ENCODE measurements at places on chromosomes 11 and 22. TPM values are rescaled to one million over a fixed set of nuclear protein-coding genes. Genes with fewer than 3 reads are reported as not detected.

DNA sequence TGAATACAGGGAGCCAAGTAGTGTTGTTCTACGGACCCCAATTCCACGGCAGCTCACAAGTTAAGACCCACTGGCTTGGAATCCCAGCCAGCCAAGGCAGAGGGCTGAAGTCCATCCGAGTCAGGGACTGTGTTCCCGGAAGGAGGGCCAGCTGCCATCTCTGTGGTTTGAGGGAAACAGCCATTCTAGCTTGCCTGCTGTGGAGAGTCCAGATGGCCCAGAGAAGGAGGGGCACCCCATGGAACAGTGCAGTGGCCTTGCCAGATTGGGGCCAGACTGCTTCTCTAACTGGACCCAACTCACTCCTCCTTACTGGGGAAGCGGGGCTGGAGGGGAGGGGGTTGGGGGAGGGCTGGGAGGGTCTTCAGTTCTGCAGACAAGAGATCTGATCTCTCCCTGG, 156.4 kb downstream of the FAM181B start:
- no peak for DNase-seq

DNA sequence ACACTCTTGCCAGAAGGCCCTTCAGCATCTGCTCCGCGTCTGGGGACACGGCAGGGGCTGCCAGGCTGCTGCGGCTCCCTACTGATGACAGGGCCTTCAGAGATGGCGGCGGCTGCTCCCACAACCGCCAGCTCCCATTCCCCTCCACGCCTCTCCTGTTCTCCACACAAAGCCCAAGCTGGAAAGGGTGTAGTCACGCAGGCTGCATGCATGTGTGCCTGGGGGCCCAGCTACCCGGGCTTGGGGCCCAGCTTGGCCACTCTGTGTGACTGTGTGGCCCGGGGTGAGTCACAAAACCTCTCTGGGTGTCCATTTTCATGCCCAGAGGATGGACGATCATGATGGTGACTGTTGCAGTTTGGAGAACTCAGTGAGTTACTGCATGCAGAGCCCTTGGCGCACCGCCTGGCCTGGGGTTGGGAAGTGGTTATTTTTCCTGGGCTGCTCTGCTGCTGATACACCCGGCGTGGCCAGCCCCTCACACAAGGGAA, 31.7 kb upstream of the PARVB start:
- no peak for DNase-seq

GRCh38 chr11:7673724-7674434, 579 bp upstream of the CYB5R2 start:
- DNase-seq, result no peak

DNA sequence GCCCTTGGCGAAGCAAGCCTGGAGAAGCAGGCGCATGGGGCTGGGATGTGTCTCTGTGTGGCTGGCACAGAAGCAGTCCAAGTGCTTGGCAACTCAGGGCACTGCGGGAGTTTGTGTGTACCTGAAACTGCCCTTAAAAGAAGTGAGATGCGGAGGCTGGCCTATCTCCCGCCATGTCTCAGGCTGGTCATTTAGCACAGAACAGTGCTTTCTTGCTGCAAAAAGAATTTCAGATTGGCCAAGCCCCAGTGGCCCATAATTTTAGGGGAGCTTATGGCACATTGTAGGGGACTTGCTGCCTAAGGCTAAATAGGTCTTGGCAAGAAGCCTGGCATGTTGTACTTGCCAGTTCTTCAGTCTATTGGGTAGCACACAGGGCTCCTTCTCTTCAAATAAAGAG, 16.4 kb downstream of the EHF start:
- DNase-seq, result no peak

SPI1 gene
- 21.1 TPM for total RNA-seq

RGL4 gene
- 29.8 TPM for total RNA-seq

DNA sequence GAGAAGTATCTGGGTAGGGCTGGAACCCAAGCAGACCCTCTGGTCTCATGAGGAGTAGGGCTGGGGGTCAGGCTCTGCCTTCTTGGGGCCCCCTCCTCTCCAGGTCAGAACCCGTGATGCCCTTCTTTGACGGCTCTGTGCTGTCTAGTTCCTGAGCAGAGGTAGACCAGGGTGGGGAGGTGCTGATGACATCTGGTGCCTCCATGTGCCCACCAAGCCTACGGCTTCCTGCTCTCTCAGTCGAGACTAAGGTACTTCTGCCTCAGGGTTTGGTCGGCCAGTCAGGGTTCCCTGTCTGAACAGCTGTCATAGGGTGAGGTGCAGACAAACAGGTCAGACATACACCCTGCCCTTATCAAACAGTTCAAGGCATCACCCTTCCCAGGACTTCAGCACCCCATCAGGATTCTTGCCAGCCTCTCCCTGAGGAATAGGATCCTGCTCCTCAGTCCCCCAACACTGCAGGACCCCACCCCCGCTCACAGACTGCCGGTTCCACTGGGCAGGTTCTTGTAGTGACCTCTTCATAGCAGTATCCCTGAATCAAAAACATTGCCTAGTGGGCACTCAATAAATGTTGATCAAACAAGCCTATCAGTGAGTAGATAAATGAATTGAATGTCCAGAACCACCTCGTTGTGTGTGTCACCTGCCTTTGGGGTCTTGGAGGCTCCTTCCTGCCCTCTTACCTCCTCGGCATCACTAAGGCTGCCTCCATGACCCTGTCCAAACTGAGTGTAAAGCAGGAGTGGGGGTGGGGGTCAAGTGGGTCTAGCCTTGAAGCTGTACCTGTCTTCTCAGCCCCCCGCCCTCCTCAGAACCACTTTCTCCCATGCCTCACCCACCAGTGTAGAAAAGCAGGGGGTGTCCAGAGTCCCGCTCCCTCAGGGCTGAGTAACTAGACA, 158.2 kb downstream of the BUD13 start:
- DNase-seq, result no peak

DNA sequence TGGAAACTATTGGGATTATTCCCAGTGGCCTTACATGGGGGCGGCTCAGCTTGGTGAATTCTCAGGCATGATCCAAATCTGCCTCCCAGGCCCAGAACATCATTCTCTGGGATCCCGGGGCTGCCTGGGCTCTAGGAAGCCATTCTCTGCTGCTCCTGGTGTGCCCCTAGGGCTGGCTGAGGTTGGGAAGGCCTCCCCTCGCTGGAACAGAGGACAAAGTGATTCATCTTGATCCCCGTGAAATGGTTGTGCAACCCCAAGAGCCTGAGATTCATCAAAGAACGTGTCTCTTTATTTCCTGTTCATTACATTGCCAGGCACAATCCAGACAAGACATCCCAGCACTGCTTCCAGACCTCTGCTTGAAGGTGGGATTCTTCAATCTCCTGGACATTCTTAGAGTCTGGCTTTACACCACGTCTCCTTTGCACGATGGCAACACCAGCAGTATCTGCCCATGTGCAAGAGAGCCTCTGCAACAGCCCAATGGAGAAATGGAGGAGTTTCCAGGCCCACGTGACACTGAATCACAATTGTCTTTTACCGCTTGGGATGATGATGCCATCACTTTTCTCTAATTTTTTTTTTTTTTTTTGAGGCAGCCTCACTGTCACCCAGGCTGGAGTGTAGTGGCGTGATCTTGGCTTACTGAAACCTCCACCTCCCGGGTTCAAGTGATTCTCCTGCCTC, 52.3 kb downstream of the TST start:
- DNase-seq, result no peak

GRCh38 chr11:19208181-19208580, 6.4 kb upstream of the CSRP3 start:
- no peak for DNase-seq

Data from thymus (tissue), 14 donors.